Small intestine (tissue), 16 donors: ENCODE measurements at places on chromosomes 3 and 15. TPM values are rescaled to one million over a fixed set of nuclear protein-coding genes. Genes with fewer than 3 reads are reported as not detected.
A peak's percentile ranks its signal among the peaks of the same experiment; 100 is the strongest.

STXBP5L gene
- polyA plus RNA-seq: not detected

CYP11A1 gene
- polyA plus RNA-seq: 0.54 TPM

DNA sequence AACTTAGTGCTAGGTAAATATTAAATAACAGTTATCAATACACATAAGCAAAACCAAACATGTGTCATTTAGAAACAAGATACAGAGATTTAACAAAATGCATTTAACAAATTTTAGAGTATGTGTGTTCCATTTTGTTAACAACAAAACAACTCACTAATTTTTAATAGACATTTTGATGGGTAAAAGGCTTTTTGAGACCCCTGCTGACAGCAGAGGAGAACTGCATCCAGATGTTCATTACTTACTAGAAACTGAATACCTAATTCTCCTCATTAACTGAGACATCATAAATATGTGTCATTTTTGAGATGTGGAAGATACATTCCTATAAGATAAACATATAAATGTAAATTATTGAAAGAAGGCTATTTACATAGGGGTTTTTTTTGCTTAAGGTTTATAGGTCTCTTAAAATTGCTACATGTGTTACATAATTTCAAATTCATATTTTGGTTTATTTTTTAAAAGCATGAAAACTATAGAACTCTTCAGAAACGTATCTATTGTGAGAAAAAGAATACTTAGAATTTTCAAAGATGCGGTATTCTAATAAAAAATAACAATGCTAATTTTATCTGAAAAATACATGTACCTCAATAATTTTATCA lies 1009.8 kb downstream of the TUSC7 start:
- H3K27me3 ChIP-seq: no peaks in the 10 kb centered on the region
- H3K27ac ChIP-seq: no peak overlapping the region
- no peak overlapping the region for H3K4me3 ChIP-seq
- no peaks in the 10 kb centered on the region for H3K4me1 ChIP-seq
- no peaks in the 10 kb centered on the region for H3K36me3 ChIP-seq

- no peak overlapping the region for H3K27ac ChIP-seq
- H3K4me1 ChIP-seq: no peaks in the 10 kb centered on the region
- no peaks in the 10 kb centered on the region for H3K36me3 ChIP-seq
- no peaks in the 10 kb centered on the region for H3K27me3 ChIP-seq
- H3K4me3 ChIP-seq: no peak overlapping the region
- peak; percentile 55 for DNase-seq
Observed at GRCh38 chr3:152961323-152961722, 126.4 kb downstream of the P2RY1 start.

DNA sequence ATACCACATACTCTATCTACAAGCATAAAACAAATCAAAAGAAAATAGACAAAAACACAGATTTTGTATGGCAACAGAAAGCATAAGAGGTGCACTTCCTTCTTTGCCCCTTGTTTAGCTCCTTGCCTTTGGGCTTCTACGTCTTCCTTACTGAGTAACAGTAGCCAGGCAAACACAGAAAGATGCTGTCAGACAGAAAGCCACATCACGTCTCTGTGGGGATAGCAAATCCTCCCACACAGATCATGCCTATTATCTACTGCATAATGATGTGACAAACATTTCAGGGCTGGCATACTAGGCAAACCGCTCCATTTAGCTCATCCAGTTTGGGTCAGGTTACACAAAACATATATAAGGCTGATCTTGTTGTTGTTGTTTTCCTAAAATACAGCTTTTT lies 92.7 kb downstream of the BOC start:
- no peaks in the 10 kb centered on the region for H3K27me3 ChIP-seq
- no peaks in the 10 kb centered on the region for H3K4me1 ChIP-seq
- no peak overlapping the region for H3K4me3 ChIP-seq

- no peaks in the 10 kb centered on the region for H3K4me1 ChIP-seq
- H3K27me3 ChIP-seq: no peaks in the 10 kb centered on the region
- H3K27ac ChIP-seq: no peak overlapping the region
Observed at GRCh38 chr3:144229953-144230352, 258.3 kb downstream of the DIPK2A start.

DNA sequence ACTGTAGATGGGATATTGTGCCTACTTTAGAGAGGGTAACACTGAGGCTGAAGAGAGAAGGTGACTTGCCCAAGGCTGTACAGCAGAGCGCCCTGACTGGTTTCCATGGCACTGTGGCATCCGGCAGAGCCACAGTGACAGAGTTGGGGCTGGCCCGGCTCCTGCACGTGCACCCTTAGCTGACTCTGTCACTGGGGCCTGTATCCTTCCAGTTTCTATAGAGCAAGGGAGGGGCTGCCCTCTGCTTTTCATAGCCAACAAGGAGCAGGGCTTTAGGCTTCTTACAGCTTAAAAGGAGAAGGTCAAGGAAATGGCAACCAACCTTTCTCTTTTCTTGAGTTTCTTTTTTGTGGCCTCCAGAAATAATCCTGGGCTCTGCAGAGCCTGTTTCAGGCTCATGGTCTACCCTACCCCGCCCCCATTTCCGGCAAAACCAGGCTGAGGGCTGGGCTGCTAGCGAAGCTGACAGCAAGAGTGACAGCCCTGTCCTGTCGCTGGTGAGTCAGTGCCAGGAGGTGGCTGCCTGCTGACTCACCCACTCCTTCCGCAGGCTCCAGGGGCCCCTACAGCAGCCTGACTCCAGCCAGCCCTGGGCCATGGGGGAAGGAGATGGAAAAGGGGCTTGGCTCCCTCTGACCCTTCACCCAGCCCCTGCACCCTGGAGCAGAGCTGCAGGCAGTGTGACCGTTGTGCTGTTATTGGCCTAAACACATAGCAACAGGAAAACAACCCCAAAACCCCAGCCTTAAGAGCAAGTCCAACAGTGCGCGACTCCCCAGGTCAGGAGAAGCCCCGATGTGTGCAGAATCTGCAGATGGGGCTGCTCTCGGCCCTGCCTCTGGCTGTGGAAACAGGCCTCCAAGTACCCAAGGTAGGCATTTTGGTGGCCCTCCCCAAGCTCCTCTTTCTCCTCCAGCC lies 29.8 kb downstream of the SLC6A6 start:
- no peaks in the 10 kb centered on the region for H3K27me3 ChIP-seq
- peaks cover 79% of the 10 kb centered on the region for H3K4me1 ChIP-seq
- no peaks in the 10 kb centered on the region for H3K36me3 ChIP-seq
- H3K27ac ChIP-seq: peak overlapping the region; percentile 87
- peak; percentile 95 for DNase-seq
- no peak overlapping the region for H3K4me3 ChIP-seq

DNA sequence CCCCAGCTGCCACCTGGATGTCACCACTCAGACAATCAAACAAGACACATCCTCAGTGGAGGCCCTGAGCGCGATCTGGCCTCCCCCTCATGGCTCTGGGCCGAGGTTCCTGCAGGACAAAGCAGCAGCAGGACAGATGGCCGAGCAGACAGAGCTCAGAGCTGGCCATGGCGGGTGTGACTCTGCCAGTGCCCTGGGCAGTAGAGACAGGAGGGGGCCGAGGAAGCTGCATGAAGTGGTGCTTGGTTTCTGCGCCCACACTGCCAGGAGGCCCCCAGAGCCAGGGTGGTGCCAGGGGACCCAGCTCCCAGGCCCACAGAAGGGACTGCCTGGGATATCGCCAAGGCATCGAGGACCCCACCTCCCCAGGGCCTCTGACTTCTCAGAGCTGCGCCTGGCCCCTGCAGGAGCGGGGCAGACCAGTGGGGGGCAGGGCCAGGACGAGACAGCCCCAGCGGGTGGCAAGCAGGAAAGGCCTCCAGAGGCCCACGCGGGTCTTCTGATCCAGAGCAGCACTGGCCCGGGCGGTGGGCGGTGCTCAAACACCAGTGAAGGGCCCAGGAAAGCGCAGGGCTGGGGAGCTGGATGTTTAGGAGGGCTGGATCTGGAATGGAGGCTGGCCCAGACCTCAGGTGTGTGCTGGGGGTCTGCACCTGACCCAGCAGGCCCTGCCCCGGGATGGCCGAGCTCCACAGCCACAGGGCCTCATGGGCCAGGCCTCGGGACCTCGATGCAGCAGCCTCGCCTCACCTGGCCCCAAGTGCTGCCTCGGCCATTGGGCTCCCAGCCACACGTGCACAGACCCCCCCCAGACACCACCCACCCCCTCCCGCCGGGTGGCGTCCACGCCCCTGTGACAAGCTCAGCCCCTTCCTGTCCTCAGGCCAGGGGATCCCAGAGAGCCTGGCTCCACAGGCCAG lies 76.0 kb downstream of the GOLGA8G start:
- no peaks in the 10 kb centered on the region for H3K4me1 ChIP-seq
- DNase-seq: peak; percentile 1
- no peak overlapping the region for H3K27ac ChIP-seq
- H3K4me3 ChIP-seq: no peak overlapping the region
- H3K36me3 ChIP-seq: no peaks in the 10 kb centered on the region

DNA sequence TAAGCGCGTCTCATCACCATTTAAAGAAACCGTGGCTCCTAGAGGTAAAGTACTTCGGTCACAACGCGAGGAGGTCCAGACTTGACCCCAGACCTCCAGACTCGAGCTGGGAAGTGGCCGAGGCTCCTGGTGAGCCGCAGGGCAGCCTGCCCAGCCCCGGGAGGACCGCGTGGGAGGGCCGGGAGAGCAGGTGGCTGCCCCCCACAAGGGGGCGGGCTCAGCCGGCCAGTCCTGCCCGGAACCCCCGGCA lies at the start of gene SLC27A2:
Gene SLC27A2 (plus strand): TSS at position 228 of the 250 bp plus-strand sequence. CDS start 232 bp downstream, outside the sequence.
- H3K27ac ChIP-seq: no peak within 1 kb of the TSS
- H3K4me1 ChIP-seq: no peaks in the 10 kb centered on the region
- H3K27me3 ChIP-seq: no peaks in the 10 kb centered on the region
